ENCODE measurements at places on chromosomes 5 and 9.

- no peak for DNase-seq
Observed at GRCh38 chr5:125558466-125558865, 812.0 kb upstream of the ZNF608 start.

GRCh38 chr9:87836951-87837705 is 45.5 kb upstream of the SPATA31E1 start:
- no peak for DNase-seq

DNA sequence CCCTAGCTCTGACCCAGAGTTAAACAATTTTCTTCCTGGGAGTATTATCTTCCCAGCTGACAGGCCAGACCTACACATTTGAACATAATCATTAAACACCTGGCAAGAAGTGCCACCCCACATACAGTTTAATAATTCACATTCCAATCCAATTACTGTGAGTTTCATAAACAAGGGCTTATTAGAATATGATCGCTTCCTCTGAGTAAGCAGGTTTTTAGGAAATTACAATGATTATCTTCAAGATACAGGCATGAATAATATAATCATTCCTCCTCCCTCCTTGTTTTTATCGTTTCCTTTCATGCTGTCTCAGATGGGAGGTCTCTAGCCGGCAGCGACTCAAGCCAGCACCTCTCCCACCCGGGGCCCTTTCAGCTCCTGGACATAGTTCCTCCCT is 15.8 kb upstream of the KIF4B start:
- DNase-seq = no peak

GRCh38 chr9:532707-533106 is 308.8 kb upstream of the DMRT1 start:
- no peak for DNase-seq

- DNase-seq = no peak
Observed at GRCh38 chr5:27034565-27034964, 3.8 kb downstream of the CDH9 start.

DNA sequence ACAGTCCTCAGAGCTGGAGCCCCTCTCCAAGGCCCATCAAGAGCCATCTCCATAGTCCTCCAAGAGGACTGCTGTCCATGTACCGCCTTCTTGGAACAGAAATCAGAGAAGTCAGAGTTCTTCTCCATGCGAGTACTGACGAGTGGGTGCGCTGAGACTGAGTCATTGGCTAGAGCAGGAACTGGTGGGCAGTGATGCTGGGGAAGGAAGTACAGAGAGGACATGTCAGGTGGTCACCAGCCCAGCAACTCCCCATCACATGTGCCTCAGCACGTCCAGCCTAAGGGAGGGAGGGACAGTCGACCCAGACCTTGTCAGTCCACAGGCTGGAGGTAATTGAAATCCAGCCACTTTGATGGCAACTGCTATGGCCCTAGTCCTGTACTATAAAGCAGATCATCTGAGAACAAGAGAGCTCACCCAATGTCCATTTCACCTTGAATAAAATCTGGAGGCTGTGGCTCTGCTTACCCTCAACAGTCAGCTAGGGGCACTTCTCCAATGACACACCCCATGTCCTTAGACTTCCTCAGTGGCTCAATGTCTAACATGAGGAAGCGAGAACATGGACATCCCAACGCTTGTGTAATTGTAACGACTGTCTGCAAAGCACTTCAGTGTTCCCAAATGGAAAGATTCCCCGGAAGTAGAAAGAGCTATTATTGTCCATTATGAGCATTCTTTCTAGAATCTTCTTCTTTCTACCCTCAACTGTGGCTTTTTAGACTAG is 15.0 kb upstream of the FBP1 start:
- no peak for DNase-seq

DNA sequence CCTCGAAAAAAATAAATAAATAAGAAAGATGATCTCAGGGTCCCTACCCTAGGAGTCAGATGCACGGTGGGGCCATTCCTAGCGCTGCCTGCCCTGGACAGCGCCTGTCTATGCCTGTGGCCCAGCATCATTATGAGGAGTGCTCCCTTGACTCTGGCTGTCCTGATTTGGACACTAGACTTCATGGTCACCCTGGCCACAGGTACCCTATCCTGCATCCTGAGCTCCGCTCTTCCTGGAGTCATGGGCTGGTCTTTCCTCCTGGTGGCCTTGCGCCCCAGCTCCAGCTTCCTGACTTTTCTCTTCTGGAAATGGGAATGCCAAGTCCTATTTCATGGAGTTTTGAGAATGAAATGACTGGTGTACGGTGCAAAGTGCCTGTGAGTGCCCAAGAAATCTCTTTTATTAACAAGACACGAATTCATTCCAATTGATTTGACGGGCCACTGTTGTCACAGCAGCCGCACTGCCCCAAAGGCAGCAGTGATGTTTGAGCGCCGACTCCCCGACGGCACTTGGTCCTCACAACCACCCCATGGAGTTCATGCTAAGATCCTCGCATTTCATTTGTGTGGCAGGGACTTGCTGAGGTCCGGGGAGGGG is 564 bp upstream of the AIF1L start:
- DNase-seq = no peak

GRCh38 chr9:86902586-86902985 is 44.7 kb downstream of the GAS1 start:
- DNase-seq = no peak

GRCh38 chr9:34546834-34547827 is 24.3 kb upstream of the ENHO start:
- peak; percentile 11 for DNase-seq

DNA sequence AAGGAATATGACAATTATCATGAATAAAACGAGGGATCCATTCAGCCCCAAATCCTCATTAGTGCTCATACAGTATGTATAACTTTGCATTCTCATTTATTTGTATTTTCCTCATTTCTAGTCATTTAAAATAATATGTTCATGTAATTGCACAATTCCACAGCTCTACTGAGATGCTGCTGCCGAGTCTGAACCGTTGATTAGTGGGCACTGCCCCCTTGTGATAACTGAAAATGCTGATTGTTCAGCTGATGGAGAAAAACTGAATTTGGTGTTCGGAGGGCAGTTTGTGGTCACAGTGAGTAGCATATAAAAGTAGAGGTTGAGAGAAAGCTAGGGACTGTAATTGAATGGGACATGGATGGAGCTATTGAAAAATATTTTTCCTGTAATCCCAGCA is 12.2 kb upstream of the GPR151 start:
- DNase-seq = no peak

DNA sequence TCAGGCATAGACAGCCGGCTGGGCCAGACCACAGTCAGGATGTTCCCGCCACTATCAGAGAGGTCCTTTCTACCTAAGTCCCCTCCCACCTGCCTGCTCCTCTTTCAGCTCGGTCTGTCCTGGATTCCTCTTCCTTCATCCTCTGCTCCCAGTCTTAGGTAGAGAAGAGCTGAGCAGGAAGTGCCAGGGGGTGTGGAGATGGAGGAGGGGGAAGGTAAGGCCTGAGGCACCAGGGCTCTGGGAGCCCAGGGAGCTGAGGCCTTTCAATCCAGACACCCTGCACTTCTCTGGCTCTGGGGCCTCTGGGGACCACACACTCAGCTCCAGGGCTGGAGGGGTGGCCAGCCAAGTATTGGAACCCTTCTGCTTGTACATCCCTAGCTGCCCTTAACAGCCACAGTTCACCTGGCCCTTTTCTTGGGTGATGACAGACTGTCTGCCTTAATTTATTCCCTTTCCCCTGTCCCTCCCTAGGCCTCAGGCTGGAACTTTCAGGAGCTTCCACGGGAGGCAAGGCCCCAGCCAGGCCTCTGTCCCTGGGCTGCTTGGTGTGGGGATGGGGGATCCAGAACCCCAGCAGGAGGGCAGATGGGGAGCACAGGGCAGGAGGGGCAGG is 15.6 kb downstream of the IRF1 start:
- no peak for DNase-seq

GRCh38 chr9:91240596-91241165 is 121.0 kb downstream of the AUH start:
- no peak for DNase-seq

- no peak for DNase-seq
Observed at GRCh38 chr5:116593340-116593739, 18.7 kb upstream of the SEMA6A start.

GRCh38 chr9:120774719-120775118 is 18.5 kb downstream of the FBXW2 start:
- DNase-seq = no peak

GRCh38 chr9:131117121-131117761 is 8.1 kb upstream of the NUP214 start:
- DNase-seq = no peak

DNA sequence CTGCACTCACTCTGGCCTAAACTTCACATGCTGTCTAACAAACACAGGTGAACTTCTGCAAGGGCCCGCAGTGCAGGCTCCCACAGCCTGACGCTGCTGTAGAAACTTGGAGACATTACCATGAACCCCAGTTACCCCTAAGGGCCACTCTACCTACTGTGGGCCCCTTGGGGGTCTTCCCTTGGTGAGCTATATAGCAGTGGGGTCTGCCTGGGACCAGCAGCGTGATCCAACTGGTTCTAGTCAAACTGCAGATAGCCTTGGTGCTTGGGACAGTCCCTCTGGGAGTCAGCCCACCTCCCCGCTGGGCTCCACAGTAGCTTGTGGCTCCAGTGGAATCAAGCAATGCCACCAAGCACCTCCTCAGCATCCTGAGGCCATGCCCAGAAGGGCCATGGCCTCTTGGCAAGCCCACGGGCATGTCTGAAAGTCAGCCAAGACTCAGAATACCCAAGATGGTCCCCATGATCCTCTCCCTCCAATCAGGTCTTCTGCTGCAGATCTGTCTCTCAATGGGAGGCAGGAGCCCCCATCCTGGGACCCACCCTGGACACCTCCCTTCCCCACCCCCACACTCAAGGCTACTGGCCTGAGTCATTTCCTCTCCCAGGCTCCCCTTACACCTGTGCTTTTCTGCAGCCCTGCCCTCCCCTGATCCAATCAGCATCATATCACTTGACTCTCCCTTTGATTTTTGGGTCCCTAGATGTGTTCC is 230.0 kb upstream of the IRX1 start:
- DNase-seq = no peak

- DNase-seq = no peak
Observed at GRCh38 chr9:73053543-73053942, 98.1 kb upstream of the ANXA1 start.

DNA sequence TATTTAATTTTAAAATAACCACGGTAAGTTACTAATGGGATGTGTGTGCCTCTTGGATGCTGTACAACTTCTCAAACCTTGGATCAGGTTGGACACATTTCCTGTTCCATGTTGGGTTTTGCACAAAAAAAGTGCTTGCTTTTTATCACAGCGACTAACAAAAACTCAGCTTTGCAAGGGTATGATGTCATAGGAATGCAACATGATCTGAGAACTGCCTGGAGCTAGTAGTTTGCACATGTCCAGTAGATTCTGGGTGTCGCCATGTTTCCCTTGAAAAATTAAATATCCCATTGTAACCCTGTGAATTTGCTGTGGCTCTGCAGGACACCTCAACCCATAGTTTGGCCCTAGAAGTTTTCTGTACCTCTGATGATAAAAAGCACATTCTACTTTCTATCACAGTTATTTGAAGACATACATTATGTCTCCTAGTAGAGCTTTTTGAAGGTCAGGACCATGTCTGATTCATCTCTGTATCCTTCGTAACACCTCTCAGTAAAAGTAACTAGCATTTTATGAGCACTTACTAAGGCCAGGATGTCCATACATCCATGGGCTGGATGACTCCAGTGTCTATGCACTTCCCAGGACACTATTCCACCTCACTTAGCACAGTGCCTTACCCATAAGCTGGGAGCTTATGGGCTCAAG is 11.5 kb upstream of the FRMPD1 start:
- no peak for DNase-seq

GRCh38 chr5:160978944-160979343 is 126.9 kb upstream of the ATP10B start:
- no peak for DNase-seq

DNA sequence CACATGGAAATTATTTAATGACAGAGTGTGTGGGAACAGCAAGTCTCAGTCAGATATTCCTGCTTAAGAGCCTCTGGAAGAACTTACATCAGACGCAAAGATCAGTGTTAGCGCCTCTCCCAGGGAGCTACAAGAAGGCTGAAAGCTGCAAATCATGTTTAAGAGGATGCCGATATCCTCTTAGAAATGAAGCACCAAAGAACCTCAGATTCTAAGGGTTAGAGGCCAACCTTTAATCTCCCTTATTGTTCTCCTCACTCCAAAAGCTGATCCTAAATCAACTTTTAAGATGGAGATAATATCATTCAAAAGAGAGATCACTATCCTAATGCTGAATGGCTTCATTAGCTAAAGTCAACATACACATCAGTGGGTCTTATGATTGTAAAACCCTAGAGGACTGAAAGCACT is 160.6 kb downstream of the NFIB start:
- no peak for DNase-seq

DNA sequence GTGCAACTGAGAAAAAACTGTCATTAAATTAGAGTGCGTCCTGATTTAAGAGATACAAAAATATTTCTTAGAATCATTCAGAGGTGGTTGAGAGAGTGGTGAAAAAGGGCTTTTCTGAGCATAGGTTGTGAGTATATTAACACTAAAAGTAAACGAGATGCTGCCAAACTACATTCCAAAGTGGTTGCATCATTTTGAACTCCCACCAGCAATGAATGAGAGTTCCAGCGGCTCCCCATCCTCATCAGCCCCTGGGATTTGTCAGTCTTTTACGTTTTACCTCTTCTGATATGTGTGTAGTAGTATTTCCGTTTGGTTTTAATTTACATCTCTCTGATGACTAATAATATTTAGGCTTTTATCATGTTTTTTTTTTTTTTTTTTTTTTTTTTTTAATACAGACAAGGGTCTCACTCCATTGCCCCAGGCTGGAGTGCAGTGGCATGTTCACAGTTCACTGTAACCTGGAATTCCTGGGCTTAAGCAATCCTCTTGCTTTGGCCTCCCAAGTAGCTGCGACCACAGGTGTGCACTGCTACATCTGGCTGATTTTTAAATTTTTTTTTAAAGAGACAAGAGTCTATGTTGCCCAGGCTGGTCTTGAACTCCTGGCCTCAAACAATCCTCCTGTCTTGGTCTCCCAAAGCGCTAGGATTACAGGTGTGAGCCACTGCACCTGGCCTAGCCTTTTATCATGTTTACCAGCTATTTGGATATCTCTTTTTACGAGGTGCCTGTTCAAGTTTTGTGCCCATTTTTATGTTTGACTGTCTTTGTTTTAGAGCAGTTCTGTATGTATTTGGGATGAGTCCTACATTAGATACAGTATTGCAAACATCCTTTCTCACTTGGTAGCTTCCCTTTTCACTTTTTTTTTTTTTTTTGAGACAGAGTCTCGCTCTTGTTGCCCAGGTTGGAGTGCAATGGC is 17.0 kb downstream of the PRRT1B start:
- no peak for DNase-seq

GRCh38 chr9:71243951-71244350 is 122.5 kb upstream of the TRPM3 start:
- no peak for DNase-seq

GRCh38 chr5:81302596-81302995 is 1.2 kb downstream of the ZCCHC9 start:
- DNase-seq = no peak

- no peak for DNase-seq
Observed at GRCh38 chr5:124995421-124995820, 249.0 kb upstream of the ZNF608 start.

DNA sequence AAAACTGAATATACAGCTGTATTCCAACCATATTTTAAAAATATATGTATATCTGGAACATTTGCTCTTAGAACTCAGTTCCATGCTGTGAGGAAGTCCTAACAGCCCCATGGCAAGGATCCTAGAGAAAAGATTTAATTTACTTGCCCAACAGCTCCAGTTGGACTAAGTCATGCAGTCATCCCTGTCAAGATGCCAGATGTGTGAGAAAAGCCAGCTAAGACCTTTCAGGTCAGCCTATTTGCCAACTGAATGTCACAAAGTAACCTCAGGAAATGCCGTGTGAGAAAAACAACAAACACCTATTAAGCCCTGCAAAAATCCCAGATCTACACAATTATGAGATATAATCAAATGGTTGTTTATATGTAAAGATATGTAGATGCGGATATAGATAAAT is 416.3 kb downstream of the NR2F1-AS1 start:
- DNase-seq = no peak

Data from activated gamma-delta T cell treated with anti-CD3 and anti-CD28 coated beads, Interleukin-2, amount 50 U/mL, for 16 hours (primary cell).